ENCODE measurements at places on chromosomes 16 and 17.

DNA sequence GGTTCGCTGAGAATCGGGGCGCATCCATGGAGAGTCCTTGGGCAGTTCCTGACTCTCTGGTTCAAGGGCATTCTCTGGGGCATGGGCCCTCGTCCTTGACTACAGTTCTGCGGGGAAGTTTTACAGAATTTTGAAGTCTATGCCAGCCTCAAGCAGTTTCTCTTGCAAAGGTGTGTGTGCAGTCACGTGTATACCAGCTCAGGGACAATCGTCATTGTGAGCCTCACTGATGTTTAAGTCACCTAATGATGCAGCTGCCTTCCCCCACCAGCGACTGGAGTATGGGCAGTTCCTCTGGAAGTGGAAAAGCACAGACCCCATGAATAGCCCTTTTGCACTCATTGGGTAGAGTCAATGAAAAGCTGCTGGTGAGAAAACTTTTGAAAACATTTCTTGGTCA is 1.3 kb downstream of the PLCG2 start:
- DNase-seq, result no peak

DNA sequence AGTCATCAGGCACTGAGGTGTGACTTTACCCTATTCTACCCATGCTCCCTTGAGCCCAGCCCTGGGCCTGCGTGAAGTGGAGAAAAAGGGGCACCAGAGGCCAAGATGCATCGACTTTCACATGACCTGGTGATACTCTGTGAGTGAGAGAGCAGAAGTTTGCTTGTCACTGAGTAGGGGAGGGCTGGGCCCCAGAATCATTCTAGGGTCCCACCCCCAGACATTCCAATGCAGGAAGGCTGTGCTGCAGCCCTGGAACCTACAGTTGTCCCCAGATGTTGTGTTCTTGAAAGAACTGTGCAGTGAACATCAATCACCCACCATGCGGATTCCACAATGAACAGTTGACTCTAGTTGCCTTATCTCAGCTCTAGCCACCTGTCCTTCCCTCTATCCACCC is 6.2 kb upstream of the RMI2 start:
- no peak for DNase-seq

GRCh38 chr17:329784-330420 is 22.7 kb downstream of the RPH3AL start:
- DNase-seq, result no peak

- no peak for DNase-seq
Observed at GRCh38 chr16:88884569-88885271, 18.3 kb upstream of the PABPN1L start.

DNA sequence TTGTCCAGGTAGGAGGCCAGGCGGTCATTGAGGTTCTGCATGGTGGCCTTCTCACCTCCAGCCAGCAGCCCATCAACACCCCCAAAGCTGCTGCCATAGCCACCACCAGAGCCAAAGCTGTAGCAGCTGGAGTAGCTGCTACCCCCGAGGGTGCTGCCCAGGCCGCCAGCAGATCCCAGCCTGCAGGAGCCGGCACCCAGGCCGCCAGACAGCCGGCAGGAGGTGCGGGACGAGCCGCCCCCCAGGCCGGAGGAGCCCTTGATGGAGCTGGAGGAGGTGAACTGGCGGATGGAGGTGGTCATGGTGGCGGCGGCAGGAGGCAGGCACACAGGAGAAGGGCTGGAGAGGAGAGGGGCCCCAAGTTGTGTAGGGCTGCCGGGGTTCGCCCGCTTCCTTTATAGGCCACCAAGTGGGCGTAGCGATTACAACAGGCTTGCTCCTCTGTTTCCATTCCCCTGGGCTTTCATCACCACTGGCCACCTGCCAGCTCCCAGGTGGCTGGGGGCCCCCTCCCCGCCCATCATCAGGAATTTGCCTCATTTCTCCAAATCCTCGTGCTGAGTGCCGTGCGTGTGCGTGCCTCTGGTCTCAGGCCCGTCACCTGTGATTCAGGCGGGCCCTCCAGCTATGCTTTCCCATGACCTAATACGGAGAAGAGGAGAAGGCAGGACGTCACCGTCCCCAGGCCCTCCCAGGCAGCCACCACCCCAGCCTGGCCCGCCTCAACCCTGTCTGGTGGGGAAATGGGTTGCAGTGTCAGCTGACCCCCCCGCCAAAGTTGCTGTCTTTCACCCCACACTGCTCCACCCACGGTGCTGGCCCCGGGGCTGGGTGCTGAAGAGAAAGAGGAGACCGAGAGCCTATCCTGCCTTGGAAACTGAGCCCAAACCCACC is at the start of gene KRT17:
TSS of gene KRT17 (minus strand) at position 368 of the 894 bp plus-strand sequence. CDS start at position 302, 66 bp downstream.
- no peak for DNase-seq

- no peak for DNase-seq
Observed at GRCh38 chr16:4968879-4969483, 10.9 kb downstream of the SEC14L5 start.

- DNase-seq, result no peak
Observed at GRCh38 chr17:17808706-17809432, 27.9 kb downstream of the SREBF1 start.

GRCh38 chr16:70651524-70651923 is 5.2 kb downstream of the IL34 start:
- no peak for DNase-seq

DNA sequence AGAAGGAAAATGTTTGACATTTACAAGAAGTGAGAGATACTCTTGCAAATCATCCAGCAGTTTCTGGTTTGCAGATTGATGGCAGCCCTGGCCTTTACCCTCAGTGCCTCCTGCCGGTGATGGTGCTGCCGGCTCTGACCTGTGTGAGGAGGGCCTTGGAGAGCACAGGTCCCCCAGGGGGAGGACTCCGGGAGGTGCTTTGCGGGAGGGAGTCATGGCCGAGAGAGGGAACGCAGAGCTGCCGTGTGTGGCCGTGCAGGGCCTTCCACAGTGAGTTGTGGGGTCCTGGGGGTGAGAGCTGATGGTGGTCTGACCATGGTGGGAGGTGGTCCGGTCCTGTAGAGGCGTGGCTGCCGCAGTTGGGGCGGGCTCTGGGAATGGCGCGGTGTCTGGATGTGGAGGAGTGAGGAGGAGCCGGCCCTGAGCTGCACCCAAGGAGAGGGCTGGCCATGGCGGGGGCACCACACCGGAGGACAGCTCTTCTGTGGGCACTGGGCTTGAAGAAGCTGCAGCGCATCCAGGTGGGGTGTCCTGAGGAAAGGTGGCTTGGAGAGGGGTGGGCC is 28.0 kb upstream of the ZNF750 start:
- no peak for DNase-seq

DNA sequence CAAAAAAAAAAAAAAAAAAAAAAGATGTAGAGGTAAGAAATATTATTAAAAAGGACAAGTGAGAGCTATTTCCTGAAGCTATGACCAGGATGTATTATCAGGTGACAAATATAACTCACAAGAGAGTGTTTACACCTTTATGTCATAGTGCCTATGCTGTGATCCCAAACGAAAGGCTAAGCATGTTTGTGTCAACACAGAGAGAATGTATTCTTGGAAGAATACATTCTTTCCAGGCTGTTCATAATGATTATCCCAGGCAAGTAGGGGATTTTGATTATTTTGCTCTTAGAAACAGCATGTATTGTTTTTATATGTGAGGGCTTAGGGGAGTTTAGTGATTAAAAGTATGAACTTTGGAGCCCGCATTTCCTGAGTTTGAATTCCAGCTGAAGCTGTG is 175.0 kb downstream of the SPECC1 start:
- DNase-seq, result no peak

DNA sequence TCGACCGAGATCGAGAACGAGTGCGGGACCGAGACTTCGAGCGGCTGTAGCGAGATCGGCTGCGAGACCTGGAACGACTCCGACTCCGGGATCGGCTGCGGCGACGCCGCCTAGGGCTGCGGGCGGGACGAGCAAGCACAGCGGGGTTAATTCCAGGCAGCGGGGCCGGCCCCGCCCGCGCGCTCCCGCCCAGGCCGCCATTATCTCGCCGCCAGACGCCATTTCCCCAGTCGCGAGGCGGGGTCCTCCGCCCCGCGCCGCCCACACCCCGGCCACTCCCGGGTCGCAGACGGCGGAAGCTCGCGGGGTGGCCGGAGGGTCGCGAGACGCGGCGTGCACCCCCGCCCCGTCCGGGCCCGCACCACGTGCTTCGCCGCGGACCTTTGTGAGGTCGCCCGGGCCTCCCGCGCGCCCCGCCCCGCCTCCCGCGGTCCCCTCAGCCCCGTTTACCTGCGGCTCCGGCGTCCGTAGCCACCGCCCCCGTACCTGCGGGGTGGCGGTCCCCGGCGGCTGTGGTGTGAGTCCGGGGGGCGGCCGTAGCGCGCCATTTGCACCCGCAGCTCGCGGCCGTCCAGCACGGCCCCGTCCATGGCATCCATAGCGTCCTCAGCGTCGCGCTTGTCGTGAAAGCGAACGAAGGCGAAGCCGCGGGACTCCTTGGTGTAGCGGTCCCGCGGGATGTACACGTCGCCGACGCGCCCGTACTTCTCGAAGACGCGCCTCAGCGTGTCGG is 616 bp downstream of the SRSF2 start:
- DNase-seq, result peak; percentile 48

Measured in stimulated activated CD4-positive, alpha-beta T cell treated with anti-CD3 and anti-CD28 coated beads, Interleukin-1b, Interleukin-23, amount 100 ng/mL, for 1 hour (primary cell).